ENCODE measurements at places on chromosomes 1 and 21.
A peak's percentile ranks its signal among the peaks of the same experiment; 100 is the strongest.

GRCh38 chr1:71232786-71233185 is 152.0 kb upstream of the ZRANB2 start:
- DNase-seq = no peak

DNA sequence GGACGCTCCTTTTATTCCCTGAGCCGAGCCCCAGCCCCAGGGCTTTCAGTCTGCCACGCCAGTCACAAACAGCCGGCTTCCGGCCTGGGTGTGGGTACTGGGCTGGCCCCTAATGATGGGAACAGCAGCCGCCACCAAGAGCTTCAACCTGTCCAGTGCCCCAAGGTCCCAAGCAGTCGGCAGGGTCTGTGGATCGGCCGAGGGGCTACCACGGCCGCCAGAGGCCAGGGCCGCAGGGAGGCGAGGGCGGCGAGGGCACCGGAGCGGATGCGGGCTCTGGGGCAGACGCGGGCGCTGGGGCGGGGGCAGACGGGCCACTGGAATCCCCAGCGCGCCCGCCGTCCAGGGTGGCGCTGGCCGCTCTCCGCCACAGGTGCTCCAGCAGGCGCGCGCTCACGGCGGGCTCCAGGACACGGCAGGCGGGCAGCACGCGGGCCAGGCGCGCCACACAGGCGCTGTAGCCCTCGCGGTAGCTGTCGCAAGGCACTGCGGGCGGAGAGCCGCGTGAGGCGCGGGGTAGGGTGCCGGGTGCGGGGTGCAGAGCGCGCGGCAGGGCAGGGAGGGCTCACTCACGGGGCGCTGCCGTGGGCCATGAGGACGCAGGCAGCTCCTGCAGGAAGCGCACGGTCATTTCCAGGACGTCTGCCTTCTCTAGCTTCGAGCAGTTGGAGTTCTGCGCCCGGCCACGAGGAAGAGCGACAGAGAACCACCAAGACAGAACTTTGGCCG is 887 bp downstream of the HES2 start:
- no peak for DNase-seq

DNA sequence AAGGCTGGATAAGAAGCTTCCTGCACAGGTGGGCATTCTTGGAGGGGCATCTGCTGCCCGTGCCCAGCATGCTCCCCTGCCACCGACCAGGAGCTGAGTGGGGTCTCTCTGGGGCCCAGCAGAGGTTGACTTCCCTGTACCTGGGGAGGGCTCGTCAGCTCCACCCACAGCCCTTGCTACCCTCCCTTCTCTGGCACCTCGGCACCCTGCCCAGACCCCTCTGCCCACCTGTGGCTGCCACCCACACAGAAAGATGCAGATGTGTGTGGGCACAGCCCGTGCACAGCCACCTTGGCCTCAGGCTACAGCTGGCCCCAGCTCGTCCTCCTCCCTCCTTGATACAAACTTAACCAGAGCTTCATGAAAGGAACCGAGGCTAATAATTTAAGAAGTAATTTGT is 241.2 kb upstream of the VAMP3 start:
- DNase-seq = no peak

- peak; percentile 77 for DNase-seq
Measured at GRCh38 chr21:39313571-39314142, at the start of gene BRWD1. BRWD1 (minus strand) TSS chr21:39313632; CDS start chr21:39313491, 141 bp downstream.

GRCh38 chr1:43296207-43296606 is 4.6 kb upstream of the TIE1 start:
- DNase-seq = no peak

GRCh38 chr21:46207920-46208591 is 20.5 kb downstream of the LSS start:
- no peak for DNase-seq

GRCh38 chr1:28281608-28282425 is 22.5 kb downstream of the SESN2 start:
- no peak for DNase-seq

- DNase-seq = no peak
Measured at GRCh38 chr1:47482786-47483185, 44.9 kb downstream of the FOXD2 start.

GRCh38 chr1:6868660-6869380 is 83.6 kb downstream of the CAMTA1 start:
- DNase-seq = no peak

DNA sequence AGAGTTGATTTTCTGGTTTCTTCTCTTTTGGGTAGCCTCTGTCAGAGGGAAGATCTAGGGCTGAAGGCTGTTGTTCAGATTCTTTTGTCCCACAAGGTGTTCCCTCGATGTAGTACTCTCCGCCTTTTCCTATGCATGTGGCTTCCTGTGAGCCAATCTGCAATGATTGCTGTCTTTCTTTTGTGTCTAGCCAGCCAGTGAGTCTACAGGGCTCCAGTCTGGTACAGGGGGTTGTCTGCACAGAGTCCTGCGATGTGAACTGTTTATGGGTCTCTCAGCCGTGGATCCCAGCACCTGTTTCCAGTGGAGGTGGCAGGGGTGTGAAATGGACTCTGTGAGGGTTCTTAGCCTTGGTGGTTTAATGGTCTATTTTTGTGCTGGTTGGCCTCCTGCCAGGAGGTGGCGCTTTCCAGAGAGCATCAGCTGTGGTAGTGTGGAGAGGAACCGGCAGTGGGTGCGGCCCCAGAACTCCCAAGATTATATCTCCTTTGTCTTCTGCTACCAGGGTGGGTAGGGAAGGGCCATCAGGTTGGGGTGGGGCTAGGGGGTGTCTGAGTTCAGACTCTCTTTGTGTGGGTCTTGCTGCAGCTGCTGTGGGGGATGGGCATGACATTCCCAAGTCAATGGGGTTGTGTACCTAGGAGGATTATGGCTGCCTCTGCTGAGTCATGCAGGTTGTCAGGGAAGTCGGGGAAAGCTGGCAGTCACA is 81.3 kb upstream of the C21orf91 start:
- no peak for DNase-seq

- DNase-seq = peak; percentile 94
Measured at GRCh38 chr21:45698493-45699184, 55.1 kb downstream of the PCBP3 start.

DNA sequence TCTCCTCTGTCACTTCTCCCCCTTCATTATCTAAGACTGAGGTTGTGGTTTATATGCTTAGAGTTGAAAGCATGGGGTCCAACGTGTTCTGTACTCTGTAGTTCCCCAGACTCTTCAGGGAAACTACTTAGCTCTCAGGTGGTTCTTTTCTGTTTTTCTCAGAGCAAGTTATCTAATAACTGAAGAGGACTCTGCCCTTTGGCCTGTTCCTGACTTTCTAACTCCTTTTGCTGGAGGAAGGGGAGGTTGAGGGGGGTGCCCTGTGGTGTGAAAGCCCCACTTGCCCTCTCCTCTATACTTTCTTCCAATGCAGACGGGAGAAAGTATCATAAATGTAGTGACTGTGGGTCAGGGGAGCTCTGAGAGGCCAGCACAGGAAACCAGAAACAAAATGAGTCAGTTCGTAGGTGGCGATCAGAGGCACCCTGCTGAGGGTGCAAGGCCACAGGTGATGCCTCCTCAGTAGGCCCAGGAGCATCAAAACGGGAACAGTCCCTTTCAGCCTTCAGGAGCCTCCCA is 5.0 kb downstream of the SLC25A44 start:
- DNase-seq = no peak

- no peak for DNase-seq
Measured at GRCh38 chr1:230147253-230148125, 80.5 kb downstream of the GALNT2 start.

- no peak for DNase-seq
Measured at GRCh38 chr1:81129776-81130175, 671.0 kb upstream of the ADGRL2 start.

DNA sequence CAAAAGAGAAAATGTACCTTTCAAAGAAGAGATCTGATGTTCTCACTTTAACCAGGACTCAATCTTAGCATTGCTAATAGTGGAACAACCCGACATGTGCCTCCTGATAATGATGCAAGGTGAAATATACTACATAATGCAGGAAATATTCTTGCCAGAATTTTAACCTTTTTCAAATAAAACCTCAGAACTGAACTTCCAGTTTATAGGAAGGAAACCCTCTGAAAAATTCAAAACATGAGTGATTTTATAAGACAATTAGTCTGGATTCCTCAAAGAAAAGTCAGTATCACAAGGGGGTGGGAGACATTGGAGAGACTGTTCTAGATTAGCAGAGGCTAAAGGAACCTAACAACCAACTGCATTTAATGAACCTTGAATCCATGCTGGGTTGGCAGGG is 18.1 kb downstream of the AHCYL1 start:
- no peak for DNase-seq

- no peak for DNase-seq
Measured at GRCh38 chr1:30806381-30807317, 49.1 kb upstream of the LAPTM5 start.

DNA sequence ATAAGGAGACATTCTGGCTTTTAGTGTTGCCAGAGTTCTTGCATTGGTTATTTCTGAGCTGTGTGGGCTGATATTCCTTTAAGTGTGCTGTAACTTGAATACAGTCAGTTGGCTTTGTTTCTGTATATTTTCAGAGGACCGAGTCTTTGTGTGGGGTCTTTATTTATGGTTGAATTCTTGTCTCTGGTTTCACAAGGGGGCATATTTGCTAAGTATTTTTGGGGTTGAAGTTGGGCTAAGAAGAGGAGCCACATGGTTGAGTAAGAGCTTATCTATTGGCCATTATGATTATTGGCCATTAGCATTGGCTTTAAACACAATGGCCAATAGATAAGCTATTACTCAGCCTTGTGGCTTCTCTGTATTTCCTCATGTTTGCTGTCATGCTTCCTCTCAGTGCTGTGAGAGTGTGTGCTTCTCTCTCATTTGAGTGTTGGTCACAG is 26.3 kb upstream of the PTGFR start:
- DNase-seq = no peak

GRCh38 chr1:198657550-198658064 is 18.8 kb downstream of the PTPRC start:
- DNase-seq = peak; percentile 99

DNA sequence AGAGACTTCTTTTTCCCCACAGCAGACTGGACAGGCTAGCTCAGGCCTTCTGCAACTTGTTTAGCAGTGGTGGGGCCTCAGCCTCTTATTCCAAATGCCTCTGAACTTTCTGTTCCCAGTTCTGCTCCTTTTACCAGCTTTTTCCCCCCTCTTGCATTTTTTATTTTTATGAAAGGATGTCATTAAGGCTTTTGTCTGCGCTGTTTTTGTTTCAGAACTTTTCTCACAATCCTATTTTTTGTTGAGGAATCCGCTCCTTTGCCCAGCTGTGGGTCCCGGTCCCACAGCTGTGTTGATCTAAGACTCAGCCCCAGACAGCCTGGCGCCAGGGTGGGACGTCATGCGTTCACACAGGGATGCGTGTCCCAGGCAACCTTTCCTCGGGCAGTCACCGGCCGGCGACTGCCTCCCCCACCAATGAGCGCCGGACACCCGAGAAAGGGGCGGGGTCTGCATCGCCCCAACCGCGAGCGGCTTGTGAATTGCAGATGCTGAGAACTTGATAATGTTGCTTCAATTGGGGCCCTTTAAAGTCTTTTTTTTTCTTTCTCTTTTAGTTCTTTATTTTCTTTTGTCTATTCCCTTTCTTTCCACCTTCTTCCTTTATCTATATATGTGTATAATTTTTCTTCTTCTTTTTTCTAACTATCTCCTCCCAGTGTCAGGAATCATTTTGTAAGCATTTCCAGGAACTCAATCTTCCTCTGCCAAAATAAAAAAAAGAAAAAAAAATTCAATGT is 3.0 kb upstream of the ID3 start:
- peak; percentile 90 for DNase-seq

- DNase-seq = no peak
Measured at GRCh38 chr1:100325415-100326324, 26.6 kb upstream of the CDC14A start.

GRCh38 chr1:150793221-150793620 is 14.8 kb downstream of the CTSK start:
- DNase-seq = no peak

DNA sequence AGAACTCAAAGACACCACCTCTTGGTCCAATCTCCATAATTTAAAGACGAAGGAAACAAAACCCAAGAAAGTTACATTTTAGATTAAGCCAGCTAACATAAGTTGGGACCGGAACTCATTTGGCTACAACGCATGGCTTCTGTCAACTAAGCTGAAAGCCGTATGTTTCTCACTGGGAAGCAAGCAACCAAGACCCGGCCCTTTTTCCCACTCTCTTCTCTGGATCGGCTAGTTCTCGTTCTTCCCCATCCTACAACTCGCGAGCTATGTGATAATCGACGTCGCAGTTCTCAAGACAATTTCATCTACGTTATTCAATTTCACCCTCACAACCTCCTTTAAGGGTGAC is 601 bp downstream of the CCT8 start:
- DNase-seq = no peak

- DNase-seq = no peak
Measured at GRCh38 chr21:31347435-31348032, 3.5 kb upstream of the TIAM1 start.

GRCh38 chr1:9506901-9507300 is 32.4 kb upstream of the SLC25A33 start:
- DNase-seq = no peak

DNA sequence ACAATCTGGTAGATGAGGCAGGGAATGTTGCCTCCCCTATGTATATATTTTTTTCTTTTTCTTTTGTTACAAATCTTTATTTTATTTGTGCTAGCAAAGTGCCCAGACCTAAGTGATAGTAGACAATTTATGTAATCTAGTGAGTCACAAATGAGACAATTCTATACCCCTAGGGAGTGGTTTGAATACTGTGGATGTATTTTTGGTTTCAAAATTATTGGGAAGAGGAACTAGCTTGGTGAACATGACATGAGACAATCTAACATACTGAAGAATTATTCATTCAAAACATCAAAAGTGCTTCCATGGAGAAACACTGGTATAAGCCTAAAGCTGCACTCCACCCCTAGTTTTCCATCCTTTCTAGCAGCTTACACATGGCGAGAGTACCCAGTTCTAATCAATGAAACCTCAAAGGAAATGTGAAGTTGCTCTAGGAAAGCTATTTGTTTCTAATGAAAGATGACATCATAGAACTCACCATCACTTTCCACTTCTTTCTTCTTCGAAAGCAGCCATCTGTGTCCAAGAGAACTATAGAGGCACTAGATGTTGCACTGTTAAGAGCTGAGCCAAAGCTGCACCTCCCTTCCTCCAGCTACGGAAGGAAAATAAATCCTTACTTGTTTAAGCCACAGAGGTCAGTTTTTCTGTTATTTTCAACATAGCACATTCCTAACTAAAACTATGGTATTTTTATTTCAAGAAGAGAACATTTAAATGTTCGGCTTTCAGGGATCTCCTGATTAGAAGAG is 764.6 kb downstream of the LTN1 start:
- DNase-seq = no peak

GRCh38 chr1:53068314-53069099 is 6.5 kb downstream of the PODN start:
- DNase-seq = no peak

- no peak for DNase-seq
Measured at GRCh38 chr1:94773296-94773809, 46.8 kb upstream of the SLC44A3 start.

Measured in fibroblast of skin of left quadriceps (primary cell).